ENCODE measurements at places on chromosomes 1 and 21.

- no peak for DNase-seq
Measured at GRCh38 chr1:232452117-232452516, 177.8 kb downstream of the SIPA1L2 start.

- no peak for DNase-seq
Measured at GRCh38 chr1:119327450-119328155, 41.0 kb upstream of the HAO2 start.

- no peak for DNase-seq
Measured at GRCh38 chr1:78184460-78185072, 138.8 kb downstream of the GIPC2 start.

DNA sequence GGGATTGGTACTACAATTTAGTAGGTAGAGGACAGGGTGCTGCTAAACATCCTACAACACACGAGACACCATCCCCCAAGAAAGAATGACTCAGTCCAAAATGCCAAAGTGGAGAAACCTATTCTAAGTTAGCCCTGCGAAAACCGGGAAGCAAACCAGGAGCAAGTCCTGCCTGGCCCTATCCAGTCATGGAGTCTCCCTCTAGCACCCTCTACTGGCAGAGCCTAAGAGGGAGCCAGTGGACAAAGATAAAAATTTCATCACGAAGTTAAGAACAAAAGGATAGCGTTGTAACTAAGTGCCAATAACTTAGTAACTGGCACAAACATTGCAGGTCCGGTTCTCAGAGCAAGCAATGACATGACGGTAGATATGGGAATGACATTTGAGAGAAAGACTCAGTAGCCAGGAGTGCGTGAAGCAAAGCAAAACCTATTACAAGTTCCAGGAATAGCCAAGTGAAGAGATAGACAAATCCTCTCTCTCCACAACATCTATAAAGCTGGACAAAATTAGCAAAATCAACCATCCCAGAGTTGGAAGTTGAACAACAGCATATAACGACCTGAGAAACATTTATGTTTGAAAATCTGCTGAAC, 383.5 kb downstream of the OMA1 start:
- DNase-seq: no peak

GRCh38 chr1:79302380-79302930, 295.9 kb upstream of the ADGRL4 start:
- DNase-seq: no peak

GRCh38 chr1:232968391-232968790, 18.0 kb downstream of the NTPCR start:
- no peak for DNase-seq

DNA sequence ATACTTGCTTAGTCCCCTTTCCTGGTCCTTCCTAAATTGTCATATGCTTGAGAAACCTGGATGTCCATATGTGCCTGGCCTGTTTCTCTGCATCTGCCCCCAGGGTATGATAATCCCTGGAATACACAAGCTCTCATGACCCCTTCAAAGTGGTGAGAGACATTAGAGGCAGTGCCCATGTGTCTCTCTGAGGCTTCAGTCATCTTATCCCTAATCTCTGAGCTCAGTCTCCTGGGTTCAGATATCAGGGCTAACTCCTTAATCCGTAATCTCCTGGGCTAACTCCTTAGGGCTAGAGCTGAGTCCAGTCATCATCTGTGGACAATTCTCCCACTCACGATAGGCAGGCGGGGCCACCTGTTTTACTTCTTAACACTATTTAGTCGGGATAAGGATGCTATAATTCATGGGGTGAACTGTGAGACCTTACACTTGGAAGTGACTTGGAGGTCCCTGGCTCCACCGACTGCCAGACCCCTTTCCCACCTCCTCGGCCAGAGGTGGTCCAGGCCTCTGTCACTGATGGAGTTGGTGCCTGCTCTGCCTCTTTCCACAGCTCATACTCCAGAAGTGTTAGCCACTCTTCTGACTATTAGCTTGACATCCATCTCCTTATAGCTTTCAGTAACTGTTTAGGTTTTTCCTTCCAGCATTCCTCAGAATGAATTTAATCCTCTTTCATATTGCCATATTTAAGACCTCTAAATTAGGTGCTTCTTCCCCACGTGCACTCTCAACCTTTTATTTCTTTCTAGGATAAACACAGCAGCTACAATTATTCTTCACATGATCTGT, 22.7 kb downstream of the CCN1 start:
- DNase-seq: no peak

DNA sequence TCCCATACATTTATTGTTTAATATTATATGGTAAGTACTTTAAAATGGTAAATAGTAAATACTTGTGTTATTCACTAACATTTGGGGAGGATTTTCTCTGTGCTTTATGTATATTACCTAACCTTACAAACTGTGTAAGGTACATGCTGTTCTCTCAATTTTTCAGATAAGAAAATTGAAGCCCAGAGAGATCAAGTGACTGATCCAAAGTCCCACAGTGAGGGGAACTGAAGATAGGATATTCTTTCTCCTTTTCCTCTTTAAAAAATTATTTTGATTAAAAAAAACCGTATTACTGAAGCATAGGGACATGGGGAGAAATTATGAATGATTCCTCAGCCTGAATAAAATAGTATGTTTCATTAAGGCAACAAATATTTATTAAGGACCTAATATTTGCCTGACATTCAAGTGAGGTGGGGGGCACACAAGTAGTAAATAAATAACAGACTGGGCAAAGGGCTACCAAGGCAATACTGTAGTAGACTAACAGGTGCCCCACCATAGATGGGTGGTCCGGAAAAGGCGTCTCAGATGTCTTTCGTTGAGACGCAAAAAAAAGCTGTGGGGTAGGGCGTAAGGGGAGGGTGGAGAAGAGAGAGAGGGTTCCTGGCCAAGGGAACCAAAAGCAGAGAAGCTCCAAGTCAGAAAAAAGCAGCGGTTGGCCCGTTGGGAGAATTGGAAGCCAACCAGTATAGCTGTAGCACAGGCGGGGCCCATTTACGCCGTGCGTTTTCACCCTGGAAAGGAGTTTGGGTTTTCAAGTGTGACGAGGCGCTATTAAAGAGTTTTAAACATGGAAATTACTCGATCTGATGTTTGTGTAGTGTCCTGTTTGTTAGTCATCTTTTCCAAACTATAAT, 944 bp upstream of the AGO3 start:
- DNase-seq: no peak

DNA sequence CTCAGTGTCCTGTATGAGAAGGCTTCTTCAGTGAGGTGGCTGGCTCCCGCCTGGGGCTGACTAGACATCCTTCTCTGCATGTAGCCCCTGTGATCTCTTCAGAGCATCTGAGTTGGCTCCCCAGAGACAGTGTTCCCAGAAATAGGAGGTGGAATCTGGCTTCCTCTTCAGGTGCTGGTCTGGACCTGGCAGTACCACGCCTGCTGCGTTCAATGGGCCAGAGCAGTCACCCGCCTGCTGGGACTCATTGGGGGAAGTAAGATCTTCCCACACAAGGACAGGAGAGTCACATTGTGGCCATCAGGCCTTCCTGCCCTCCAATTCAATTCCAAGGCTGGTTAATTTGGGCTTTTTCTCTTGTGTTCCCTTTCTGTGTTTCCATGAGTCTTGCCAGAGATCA, 51.0 kb downstream of the ADARB1 start:
- DNase-seq: no peak

DNA sequence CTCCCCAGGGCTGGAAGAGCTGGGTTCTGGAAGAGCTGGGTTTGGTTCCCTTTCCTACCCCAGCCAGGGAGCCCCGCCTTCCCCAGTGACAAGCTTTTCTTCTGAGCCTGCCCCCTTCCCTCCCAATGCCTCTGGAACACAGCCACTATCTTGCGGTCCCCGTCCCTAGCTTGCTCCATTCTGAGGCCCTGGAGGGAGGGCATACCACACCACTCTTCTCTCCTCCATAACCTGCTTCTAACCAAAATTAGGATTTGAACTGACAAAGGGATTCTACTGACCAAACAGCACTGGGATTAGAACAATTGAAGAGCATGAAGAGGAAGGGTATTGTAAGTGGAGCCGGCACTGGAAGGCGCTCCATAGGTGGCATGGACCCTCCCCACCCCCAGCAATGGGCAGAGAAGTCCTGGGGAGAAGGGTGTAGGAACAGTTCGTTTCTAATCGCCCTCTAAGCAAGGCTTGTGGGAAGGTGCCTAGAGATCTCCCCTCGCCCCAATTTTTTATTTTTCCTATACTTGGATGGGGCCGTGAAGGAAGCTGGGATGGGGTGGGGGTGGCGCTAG, 690 bp downstream of the C1orf216 start:
- no peak for DNase-seq

GRCh38 chr1:15579683-15580047, 5.2 kb downstream of the AGMAT start:
- no peak for DNase-seq

GRCh38 chr1:153533689-153534201, 2.0 kb downstream of the S100A6 start:
- no peak for DNase-seq

GRCh38 chr1:46784666-46785065, 14.2 kb upstream of the CYP4B1 start:
- no peak for DNase-seq

GRCh38 chr1:145849356-145850160, 4.1 kb downstream of the NUDT17 start:
- no peak for DNase-seq

DNA sequence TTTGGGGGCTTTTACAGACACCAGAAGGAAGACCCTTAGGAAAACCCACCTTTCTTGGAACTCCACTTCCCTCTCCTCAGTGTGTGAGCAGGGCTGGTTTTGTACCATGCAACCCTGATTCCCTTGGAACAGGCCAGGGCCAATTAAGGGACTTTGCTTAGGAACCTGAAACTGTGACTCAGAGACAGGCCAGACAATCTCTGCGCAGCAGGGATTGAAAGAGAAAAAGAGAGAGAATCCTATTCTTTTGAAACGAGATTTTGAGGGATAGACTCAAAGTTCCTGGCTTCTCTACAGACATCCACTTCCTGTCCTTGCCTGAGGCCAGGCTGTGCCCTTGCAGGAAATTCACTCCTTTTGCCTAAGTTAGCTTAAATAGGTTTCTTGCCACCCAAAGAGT, 23.1 kb upstream of the C1orf198 start:
- no peak for DNase-seq

DNA sequence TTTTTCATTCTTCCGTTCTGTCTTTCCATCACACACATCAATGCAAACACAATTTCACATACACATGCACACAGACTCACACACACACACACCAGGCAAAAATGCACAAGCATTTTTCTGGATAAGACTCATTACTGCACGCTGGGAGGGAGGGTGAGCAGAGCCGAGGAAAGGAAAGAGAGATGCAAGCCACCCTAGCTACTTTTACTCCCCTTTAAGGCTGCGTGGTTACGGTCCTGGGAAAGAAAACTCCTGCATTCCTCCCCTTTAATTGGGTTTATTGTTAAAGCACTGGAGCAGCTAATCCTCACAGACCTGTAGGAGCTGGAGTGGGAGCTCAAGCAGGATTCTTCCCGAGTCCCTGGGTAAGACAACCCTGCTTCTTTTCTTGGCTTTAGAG, at the start of gene CAMK1G:
Gene CAMK1G, plus strand, starts transcription at position 307 of the 400 bp plus-strand sequence. CDS start 11,270 bp downstream, outside the sequence.
- no peak for DNase-seq

GRCh38 chr1:169957884-169958283, 64.2 kb upstream of the SCYL3 start:
- DNase-seq: no peak

- DNase-seq: no peak
Measured at GRCh38 chr1:244705261-244706234, 52.6 kb downstream of the DESI2 start.

GRCh38 chr1:17095141-17095540, 24.1 kb downstream of the PADI2 start:
- no peak for DNase-seq

GRCh38 chr1:236073307-236073897, 8.5 kb upstream of the NID1 start:
- no peak for DNase-seq

GRCh38 chr1:10979483-10979920, 33.0 kb upstream of the TARDBP start:
- DNase-seq: no peak

DNA sequence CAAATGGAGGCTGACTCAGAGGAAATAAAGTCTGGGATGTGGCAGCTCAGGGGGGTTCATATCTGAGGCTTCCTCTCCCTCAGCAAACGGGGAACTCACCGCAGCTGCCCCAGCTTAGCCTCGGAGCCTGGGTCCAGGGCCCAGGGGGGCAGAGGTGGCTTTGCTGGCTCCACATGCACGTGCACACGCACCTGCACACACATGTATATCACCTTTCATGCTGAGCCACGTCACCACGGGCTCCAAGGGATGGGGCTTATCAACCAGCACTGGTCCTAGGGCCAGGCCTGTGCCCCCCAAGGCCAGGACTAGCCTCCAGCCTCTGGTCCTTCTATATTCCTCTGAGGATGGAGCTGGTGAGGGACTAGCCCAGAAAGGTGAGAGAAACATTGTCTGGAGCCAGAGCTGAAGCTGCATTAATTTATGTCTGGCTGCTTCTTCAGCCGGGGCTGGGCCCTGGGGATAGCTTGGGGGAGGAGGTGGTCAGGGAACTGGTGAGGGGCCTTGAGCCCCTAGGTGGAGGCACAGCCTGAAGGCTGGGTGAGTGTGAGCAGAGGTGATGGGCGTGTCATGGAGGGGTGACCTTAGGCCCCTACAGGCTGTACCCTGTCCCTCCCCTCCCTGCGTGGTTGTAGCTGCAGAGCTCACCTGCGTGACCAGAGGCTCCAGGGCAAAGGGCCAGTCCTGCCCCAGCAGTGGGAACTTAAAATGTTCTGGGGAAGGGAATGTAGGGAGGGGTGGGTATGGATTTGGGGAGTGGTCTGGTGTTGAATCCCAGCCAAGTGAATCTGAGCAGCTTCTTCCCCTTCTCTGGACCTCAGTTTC, 520.8 kb downstream of the PTPRU start:
- DNase-seq: no peak

- no peak for DNase-seq
Measured at GRCh38 chr1:181181792-181182585, 93.5 kb downstream of the IER5 start.

DNA sequence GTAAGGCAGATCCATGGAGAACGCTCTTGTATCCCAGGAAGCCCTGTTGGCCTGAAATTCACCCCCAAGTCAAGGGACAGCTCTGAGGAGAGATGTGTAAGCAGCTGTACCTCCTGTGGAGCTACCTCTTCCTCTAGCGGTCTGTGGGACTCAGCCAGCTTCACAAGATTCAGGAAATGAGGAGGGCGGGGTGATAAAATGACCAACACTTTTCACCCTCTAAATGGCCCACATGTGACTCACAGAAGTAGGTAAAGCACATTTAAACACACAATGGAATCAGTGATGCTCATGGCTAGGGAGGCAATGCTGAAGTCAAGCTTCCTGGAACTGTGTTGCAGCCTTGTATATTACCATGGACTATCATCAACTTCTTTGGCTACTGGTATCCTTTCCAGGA, at the start of gene SH2D1B:
Gene SH2D1B, minus strand, starts transcription at position 135 of the 400 bp plus-strand sequence. Its CDS starts 120 bp downstream, at position 15.
- DNase-seq: no peak

GRCh38 chr1:61132176-61132638, 49.8 kb downstream of the NFIA start:
- DNase-seq: no peak

GRCh38 chr1:51727366-51727765, 110.5 kb downstream of the OSBPL9 start:
- no peak for DNase-seq

- DNase-seq: no peak
Measured at GRCh38 chr1:229579059-229579673, 20.7 kb upstream of the ABCB10 start.

- DNase-seq: no peak
Measured at GRCh38 chr1:57007948-57008347, 42.1 kb upstream of the C8B start.
